ELR (cell line): ENCODE measurements at places on chromosomes 16 and 17.
A peak's percentile ranks its signal among the peaks of the same experiment; 100 is the strongest.

DNA sequence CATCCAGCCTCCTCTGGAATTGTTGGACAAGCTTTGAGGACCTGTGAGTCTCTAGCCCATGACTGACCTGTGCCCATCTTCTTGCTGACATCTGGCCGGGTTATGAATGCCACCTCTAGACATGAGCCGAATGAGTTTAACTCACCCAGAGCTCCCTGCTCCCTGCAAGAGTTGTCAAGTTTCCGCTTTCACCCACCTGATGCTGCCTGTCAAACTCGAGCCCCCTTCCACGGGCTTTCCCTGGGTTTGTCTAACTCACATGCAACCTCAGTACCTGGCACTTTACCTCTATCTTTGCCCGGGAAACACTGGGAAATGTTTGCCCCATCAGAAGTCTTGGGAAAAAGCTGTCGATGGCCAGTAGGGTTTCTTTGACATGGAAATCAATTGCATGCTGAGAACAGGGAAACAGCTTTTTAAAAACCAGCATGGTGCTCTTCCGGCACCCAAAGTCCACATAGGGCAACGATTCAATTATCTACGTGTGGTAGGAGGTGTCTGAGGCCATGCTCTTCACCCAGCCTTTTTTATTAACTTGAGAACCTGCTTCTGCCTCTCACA lies 33.8 kb upstream of the DNAH17 start:
- DNase-seq = no peak

- DNase-seq = peak; percentile 57
These were observed 527 bp downstream of the EIF5A start for GRCh38 chr17:7307686-7308624.

DNA sequence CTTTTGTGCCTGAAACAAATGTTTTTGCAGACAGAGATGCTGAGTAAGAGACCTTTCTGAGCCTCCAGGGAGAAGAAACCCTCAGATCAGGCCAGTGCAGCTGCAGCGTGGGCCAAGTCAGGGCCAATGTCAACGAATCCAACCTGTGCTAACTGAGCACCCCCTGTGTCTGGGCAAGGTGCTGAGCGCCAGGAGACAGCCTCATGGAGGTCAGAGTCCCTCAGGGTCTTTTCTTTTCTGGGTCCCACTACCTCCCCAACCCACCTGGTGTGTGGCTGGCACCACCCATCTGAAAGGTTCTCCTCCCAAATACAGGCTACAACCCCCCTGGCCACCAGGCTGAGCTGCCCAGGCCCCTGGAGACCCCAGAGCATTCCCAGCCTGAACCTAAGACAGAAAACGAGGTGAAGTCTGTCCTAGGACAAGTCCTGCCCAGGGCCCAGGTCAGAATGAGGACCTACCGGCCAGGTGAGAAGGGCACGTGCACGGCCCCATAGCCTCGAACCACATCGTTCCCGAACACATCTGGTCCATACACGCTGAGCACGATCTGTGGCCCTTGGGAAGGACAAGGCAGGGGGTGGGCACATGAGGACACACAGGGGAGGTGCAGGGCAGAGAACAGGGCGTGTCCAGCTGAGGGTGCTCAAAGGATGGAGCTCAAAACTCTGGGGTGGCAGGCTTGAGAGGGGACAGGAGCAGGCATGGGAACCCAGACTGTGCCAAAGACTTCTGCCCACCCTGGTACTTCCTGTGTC lies 15.0 kb downstream of the B9D1 start:
- no peak for DNase-seq

DNA sequence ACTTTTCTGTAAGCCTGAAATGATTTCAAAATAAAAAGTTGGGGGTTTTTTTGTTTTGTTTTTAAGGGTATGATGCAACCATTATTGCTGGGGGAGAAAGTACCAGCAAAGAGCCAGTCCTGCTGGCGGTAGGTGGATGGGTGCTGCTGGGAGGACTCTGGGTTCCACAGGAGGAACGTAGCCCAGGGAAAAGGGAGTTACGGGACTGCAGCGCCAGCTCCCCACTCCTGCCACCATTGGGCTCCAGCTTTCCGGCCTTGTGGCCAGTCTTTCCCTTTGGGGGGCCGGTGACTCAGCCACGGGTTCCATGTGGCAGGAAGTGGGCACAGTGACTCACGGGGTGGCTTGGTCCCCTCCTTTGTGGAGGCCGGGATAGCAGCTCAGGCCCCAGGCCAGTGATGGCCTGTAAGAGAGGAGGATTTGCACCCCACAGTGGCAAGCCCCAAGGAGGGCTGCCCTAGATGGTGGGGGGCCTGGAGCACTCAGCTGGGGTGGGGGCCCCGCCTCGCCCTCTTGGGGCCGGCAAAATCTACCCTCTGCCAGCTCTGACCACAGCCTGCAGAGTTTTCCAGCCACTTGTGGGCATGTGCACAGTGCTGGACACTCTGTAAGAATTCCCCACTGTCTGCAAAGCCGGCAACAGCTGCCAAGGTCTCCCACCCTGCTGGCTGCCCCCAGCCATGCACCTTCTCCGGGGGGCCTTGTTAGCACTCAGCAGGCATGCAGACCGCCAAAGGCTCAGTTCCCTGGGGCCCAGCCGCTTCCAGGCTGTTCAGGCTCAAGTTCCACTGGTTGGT lies 30.4 kb downstream of the SOCS3 start:
- peak; percentile 98 for DNase-seq

GRCh38 chr16:57887711-57888110 lies 83.2 kb downstream of the CNGB1 start:
- no peak for DNase-seq

DNA sequence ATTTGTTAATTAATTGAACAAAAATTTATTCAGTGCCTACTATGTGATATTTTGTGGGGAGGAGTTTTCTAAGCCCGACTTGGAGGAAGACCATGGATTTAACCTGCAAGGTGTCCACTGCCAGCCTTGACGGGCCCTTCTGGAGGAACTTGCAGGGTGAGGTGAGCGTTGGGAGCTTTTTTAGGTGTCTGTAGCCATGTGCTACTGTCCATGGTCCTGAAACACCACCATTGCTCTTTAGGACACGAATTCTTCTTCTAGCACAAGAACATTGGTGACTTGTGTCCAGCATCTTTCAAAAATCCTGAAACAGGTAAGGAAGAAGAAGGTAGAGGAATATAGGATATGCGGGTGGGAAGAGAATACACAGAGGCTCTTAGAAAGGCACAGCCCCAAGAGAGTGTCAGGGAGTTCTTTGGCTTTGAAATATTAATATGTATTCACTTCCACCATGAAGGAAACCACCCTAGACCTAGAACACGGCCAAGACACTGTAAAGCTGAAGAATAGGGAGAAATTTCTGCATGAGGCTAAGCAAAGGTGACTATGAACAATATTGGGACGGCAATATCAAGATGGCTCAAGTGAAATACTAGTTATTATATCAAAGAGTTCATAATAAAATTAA lies 27.9 kb upstream of the OR4D1 start:
- DNase-seq = peak; percentile 69

- DNase-seq = no peak
These were observed 203.6 kb downstream of the CDRT15L2 start for GRCh38 chr17:20783091-20783490.

DNA sequence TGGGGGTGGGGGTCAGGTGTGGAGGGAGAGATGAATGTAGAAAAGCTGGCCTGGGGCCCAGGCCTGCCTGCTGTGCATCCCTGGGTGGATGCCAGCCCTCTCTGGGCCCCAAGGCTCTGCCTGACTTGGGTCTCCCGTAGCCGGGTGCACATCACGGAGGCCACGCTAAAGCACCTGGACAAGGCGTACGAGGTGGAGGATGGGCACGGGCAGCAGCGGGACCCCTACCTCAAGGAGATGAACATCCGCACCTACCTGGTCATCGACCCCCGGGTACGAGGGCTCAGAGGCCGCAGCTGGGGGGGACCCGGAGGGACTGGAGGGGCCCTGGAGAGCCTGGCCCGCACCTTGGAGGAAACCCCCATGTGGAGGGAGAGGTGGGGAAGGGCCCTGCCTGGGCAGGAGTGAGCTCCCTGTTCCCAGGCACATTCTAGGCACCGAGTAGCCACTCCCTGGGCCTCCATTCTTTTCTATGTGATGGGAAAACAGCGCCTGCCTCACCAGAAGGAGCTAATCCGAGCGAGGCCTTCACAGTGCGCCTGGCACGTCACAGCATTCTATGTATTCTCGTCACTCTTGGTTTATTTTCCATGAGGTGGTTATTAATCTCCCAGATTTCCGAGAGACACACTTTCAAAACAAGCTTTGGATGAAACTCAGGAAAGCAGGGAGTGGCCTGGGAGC lies 34.7 kb downstream of the ADCY7 start:
- no peak for DNase-seq

DNA sequence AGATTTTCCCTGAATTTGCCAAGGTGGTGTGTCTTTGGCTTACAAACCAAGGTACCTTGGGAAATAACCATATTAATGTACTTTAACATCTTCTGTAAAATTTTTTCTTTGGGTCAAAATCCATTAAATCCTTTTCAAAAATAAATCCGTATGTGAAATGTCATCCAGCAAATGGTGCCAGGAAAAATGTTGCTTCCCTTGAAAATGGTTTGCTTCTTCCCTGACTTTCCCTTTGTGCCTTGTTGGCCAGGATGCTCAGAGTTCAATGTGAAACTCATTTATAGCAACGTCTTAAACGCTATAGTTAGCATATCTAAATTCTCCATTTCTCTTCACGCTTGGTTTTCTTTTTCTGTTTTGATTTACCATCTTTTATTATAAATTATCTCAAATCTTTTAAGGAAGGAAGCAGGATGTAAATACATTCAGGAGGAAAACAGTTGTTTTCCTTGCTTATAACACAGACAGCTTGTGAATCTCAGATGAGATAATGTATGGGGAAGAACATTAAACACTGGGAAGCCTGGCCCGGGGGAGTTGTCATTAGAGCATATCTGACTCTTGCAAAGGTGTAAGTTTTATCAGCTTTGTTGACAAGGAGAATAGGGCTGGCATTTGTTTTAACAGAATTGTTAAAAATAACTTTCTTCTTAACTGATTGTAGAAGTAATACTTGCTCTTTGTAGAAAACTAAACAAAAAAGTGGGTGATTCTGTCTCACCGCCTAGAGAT lies 42.1 kb downstream of the GPRC5B start:
- no peak for DNase-seq

- DNase-seq = no peak
These were observed 23.7 kb upstream of the MYOCD start for GRCh38 chr17:12642034-12642433.

DNA sequence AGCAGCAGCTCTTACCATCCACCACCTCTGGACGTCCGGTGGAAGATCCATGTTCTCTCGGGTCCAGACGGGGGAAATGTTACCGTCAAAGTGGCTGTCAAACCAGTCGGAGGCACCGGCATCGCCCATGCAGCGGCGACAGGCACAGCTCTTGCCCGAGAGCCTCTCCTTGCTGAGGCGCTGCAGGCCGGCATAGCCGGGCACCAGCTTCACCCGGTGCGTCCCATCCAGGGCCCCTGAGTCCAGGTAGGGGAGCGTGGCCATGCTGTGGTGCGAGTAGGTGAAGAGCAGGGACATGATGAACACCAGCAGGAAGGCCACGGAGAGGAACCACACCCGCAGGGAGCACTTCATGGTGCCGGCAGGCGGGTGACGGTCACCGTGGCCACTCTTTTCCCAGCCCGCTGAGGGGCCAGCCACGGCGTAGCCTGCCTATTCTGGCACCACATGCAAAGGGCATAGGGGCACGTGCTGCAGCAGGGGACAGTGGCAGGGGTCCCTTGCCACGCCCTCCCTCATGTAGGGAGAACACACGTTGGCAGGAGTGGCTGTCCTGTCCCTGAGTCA lies 40.6 kb downstream of the ST3GAL2 start:
- no peak for DNase-seq

DNA sequence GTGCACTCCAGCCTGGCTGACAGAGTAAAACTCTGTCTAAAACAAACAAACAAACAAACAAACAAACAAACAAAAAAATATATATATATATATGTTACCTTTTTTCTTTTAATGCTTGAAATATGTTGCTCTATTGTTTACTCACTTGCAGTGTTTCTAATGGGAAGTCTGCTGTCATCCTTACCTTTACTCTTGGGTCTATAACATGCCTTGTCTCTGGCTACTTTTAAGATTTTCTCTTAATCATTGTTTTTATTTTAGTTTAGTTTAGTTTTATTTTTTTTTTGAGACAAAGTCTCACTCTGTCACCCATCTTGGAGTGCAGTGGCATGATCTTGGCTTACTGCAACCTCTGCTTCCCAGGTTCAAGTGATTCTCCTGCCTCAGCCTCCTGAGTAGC lies 16.1 kb upstream of the TNRC6A start:
- no peak for DNase-seq

DNA sequence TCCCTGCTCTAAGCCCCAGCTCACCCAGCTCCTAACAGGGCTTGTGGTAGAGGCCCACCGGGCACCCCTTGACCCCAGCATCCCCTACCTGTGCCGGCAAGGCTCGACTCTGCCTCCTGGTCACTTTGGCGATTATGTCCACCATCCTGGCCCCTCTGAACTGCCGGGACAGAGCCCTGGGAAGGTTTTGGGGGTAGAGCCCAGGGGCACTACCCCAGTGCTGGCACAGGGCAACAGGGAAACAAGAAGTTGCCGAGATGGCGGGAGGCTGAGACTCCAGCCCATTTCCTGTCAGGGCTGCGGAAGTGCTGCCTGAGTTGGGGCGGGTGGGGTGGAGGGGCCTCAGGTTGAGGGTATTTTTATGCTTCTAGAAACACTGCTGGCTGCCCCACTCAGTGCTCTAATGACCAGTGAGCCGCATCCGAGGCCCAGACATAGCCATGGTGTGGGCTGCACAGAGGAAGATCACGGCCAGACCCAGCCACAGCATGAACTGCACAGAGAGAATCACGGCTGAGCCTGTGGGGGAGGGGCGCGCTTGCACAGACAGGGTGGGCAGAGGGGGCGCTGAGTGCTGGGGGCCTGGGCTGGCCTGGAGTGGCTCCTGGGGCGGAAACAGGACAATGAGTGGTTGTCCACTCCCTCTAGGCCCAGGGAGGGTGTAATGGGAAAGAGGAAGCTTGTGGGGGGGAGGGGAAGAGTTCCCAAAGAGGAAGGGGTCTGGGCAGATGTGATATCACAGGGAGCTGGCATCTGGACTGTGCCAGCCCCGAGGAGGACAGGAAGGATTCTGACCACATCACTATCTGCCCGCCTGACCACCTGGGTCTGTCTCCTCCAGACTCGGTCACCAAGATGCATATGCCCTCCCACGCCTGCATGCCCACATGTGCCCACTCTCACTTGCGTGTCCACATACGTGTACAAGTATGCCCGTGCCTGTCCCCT lies 22.3 kb downstream of the ARHGAP27 start:
- DNase-seq = no peak

GRCh38 chr16:1381612-1382406 lies 30.1 kb downstream of the GNPTG start:
- DNase-seq = no peak

GRCh38 chr17:46010597-46011186 lies 11.6 kb downstream of the STH start:
- DNase-seq = no peak

- DNase-seq = peak; percentile 81
These were observed 124.5 kb upstream of the CIBAR2 start for GRCh38 chr16:85236818-85237150.

DNA sequence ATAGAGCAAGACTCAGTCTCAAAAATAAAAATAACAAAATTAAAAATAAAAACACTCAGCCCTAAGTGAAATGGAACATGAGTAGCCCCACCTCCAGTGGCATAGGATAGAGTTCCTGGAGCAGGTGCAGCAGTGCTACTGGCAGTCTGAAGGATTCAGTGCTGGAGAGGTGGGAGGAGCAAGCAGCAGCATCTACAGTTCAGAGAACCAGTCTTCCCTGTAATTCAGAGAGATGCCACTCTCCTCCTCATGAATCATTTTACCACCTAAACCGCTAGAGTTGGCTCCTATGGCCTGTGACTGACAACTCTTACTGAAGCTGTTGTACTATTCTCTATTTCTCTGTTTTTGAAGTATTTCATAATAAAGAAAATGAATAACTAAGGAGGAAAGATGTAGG lies 56.0 kb upstream of the SMURF2 start:
- no peak for DNase-seq

- no peak for DNase-seq
These were observed 153.7 kb upstream of the KCNJ18 start for GRCh38 chr17:21538615-21539014.
